ENCODE measurements at places on chromosomes 2 and 18. TPM values are rescaled to one million over a fixed set of nuclear protein-coding genes. Genes with fewer than 3 reads are reported as not detected.

The MYO5B gene
- 12.7 TPM for total RNA-seq

The ABCB11 gene
- 0.79 TPM for total RNA-seq

The MARCHF4 gene
- not detected for total RNA-seq

The CYBRD1 gene
- total RNA-seq: 184 TPM

The SPHKAP gene
- 2.3 TPM for total RNA-seq

The RPE gene
- 49.7 TPM for total RNA-seq

The ACADL gene
- total RNA-seq: 3.6 TPM

The SLC5A7 gene
- 0.10 TPM for total RNA-seq

The CCDC85A gene
- 3.6 TPM for total RNA-seq

The FAHD2A gene
- 14.1 TPM for total RNA-seq

The LIPT1 gene
- 7.4 TPM for total RNA-seq

The KCTD1 gene
- 14.6 TPM for total RNA-seq

The MORN2 gene
- 12.5 TPM for total RNA-seq

The EHD3 gene
- 3.7 TPM for total RNA-seq

The C1QL2 gene
- 0.10 TPM for total RNA-seq

The NT5C1B gene
- not detected for total RNA-seq

GRCh38 chr2:96933305-96934181 is 52.8 kb downstream of the FAM178B start:
- DNase-seq: no peak

GRCh38 chr2:3198119-3198518 is 179.5 kb downstream of the EIPR1 start:
- no peak for DNase-seq

- DNase-seq: no peak
Observed at GRCh38 chr2:239305771-239306170, 95.0 kb downstream of the HDAC4 start.

DNA sequence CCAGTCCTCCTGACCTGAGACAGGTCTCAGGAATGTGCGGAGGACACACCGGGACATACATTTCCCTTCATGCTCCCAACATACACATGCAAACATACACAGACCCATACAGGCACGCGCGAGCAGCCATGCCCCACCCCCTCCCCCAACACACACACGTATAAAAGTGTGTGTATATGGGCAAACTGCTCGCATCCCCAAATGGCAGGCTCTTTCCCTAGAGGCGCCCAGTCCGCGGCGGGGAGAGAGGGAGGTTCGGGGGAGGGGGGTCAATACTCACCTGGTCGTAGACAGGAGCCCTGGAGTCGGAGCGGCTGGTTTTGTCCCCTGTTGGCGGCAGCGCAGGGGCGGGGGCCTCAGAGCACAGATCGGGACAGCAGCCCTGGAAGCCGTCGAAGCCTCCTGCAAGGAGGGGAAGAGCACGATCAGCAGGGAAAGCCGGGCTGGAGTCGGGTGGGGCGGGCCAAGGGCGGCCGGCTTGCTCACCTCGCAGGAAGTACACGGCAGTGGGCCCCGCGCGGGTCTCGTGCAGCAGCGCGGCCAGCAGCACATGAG is 682 bp downstream of the DUSP2 start:
- no peak for DNase-seq

GRCh38 chr2:212547716-212548454 is 9.3 kb upstream of the ERBB4 start:
- DNase-seq: no peak

- DNase-seq: no peak
Observed at GRCh38 chr2:23294238-23294637, 90.7 kb upstream of the KLHL29 start.

GRCh38 chr2:233901367-233901766 is 15.8 kb upstream of the TRPM8 start:
- DNase-seq: no peak

- DNase-seq: no peak
Observed at GRCh38 chr2:132701810-132702209, 31.8 kb upstream of the LYPD1 start.

GRCh38 chr2:190235551-190236075 is 84.0 kb downstream of the HIBCH start:
- DNase-seq: no peak

DNA sequence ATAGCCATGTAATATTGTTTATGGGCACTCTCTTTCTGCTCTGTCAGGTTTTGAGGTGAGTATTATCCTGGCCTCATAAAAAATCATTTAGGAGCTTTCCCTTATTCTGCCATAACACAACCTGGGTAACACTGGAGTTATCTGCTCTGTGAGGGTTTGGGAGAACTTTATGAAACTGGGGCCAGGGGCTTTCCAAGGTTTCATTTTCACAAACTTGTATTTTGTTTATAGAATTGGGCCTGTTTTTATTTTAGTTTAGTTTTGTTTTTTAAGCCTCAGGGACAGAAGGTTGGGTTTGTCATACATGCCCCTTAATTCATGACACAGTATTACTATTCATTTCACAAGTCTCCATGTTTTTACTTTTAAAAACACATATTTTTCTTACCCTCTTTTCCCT is 83.5 kb downstream of the IRS1 start:
- no peak for DNase-seq

DNA sequence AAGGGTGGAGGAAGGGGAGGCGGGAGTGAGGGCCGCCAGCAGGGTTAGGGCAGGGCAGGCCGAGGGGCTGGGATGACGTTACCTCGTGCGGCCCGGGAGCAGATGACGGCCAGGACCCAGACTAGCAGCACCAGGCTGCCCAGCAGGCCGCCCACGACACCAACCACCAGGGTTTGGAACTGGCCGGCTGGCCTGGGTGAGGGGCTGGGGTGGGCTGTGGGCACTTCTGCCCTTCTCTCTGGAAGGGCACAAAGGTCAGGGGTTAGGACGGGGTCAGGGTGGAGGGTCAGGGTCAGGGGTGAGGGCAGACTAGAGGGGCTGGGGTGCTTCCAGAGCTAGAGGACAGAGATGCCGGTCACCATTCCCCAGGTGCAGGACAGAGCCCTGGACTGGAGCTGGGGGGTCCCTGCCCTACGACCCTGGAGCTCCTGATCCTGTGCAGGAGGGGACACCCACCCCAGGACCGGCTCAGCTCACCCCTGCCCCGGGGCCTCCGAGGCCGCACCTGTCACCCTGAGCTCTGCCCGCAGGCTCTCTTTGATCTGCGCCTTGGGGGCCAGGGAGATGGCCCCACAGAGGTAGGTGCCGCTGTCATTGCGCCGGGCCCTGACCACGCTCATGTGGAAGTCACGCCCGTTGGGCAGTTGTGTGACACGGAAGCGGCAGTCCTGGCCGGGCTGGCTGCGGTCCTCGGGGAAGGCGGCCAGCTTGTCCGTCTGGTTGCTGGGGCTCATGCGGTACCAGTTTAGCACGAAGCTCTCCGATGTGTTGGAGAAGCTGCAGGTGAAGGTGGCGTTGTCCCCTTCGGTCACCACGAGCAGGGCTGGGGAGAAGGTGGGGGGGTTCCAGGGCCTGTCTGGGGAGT is 6.3 kb downstream of the PDCD1 start:
- no peak for DNase-seq

- no peak for DNase-seq
Observed at GRCh38 chr2:196046123-196046917, 22.3 kb downstream of the DNAH7 start.

DNA sequence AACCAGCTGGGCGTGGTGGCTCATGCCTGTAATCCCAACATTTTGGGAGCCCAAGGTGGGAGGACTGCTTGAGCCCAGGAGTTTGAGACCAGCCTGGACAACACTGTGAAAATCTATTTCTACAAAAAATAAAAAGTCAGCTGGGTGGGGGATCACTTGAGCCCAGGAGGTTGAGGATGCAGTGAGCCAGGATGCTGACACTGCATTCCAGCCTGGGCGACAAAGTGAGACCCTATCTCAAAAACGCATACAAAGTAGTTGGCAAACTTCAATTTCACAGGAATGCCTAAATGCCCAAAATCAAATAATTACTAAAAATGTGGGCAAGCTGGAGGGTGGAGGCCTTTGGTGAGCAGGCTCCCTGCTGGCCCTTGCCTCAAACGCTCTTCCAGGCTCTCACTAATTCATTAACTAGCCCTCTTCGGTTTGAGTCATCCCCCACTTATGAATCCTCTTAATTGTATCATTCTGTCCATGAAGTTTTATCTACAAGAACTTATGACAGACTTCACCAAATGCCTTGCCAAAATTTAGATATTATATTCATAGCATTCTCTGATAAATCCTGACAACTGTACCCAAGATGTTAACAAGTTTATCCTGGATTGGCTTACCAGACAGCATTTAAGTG is 68.7 kb upstream of the ZFP36L2 start:
- no peak for DNase-seq

DNA sequence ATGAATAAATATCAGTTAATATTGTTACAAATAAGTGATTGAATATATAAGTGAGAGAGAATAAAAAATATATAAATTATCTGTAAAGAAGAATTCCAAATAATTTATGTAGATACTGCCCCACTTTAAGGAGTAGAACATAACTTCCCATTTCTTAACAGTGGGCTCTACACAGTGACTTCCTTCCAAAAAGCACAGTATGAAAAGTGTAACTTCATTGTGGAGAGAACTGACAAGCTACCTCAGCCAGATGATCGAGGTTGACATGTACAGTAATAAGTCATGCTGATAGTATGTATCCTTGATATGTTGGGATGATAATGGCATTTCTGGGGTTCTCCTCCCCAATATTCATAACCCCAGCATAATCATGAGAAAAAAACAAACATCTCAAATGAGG is 191.9 kb upstream of the FN1 start:
- no peak for DNase-seq

GRCh38 chr2:86174445-86174844 is 20.8 kb downstream of the IMMT start:
- no peak for DNase-seq

- peak; percentile 96 for DNase-seq
Observed at GRCh38 chr2:110991911-110992310, 128.8 kb upstream of the BCL2L11 start.

DNA sequence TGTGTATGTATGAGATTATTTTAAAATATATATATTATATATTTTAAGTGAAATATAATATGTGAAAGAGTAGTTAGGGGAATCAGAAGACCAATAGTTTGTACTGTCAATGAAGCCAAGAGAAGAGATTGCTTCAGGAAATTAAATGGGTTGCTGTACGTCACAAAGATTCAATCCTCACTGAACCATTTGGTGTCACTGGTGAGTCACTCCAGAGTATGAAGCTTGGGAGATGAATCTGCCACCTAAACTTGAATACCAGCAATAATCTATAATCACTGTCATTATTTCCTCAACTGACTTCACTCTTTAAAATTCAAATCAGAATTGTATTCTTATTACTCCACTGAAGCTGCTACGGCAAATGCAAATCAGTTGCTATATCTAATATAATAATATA is 41.9 kb upstream of the SCN9A start:
- DNase-seq: peak; percentile 1

GRCh38 chr2:182031956-182032355 is 46.3 kb downstream of the PPP1R1C start:
- DNase-seq: no peak

- no peak for DNase-seq
Observed at GRCh38 chr2:39464864-39465263, 27.8 kb upstream of the MAP4K3 start.

GRCh38 chr2:234133004-234133403 is 82.5 kb downstream of the SPP2 start:
- peak; percentile 80 for DNase-seq

DNA sequence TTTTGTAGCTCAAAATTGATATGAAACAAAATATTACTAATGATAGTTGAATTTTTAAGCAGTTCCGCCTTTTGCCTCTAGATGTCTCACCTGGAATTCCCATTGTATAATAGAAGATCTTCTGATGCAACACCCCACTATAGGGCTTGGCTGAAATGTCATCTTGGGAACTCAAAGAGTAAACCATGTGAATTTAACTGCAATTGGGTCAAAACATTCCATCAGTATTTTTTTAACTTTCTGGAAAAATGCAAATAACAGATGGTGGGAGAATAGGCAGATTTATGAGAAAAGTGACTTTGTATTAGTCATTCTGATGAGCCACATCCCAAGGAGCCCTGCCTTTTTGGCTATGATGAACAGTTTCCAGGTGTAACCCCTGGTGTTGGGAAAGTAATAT is 489.9 kb downstream of the NYAP2 start:
- DNase-seq: peak; percentile 78

DNA sequence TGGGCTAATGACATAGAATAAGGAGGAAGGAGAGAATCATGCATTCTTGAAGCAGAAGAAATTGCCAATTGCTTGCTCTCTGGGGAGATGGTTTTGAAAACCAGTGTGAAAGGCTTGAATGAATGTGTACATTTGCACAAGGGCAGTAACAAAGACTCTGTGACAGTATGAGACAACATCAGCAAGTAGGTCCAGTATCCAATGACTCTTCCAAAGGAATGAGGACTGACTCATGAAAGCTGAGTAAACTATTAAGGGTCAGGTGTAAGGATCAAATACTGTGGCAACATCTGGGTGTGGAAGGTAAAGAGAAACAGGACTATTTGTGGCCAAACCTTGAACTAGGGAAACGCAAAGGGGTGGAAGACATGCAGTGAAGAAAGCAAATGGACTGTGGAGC is 886.0 kb upstream of the CHAC2 start:
- DNase-seq: no peak

GRCh38 chr2:239991689-239992314 is 33.3 kb downstream of the NDUFA10 start:
- DNase-seq: peak; percentile 66

DNA sequence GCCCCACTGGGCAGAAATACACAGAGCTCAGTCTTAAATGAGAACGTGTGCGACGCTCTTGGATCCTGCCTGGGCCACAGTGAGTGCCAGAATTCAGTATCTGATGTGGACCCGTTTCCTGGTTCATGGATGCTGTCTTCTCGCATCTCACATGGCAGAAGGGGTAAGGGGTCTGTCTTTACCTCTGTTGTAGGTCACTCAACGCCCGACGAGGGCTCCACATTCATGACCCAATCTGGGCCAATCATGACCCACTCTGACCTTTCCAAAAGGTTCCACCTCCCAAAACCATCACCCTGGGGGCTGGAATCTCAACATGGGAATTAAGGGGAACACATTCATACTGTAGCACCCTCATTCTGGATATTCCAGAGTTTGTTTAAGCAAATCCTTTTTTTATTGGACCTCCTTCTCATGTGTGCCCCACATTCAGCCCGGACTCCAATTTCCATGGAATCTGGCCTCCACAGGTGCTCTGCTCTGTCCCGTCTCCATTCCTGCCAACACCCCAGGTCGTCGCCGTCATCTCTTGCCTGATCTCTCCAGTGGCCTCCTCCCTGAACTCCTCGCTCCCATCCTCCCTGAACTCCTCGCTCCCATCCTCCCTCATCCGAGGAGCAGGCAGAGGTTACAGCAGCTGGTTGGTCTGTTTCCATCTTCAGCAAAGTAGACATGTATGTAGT is 78.9 kb upstream of the OTOS start:
- DNase-seq: no peak

GRCh38 chr2:807300-807699 is 130.1 kb upstream of the TMEM18 start:
- no peak for DNase-seq

DNA sequence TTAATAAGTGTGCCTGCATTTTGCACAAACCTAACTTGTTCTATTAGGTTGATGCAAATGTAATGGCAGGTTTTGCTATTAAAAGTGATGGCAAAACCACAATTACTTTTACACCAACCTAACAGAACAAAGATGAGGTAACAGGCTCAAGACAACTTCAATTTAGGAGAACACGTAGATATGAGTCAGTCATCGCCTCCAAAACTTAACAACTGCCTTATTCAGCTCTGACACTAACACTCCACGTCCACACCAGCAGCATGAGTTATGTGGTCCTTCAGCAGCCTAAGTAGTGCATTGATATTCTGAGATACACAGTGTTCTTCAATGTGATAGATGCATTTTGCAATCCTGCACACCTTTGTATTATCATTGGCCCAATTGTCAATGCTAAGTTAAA is 1175.1 kb upstream of the ACVR2A start:
- DNase-seq: no peak

GRCh38 chr18:54766634-54767033 is 61.6 kb upstream of the RAB27B start:
- DNase-seq: no peak

All from skin of body (tissue), 3 donors.